SK-N-SH treated with all-trans-retinoic acid at 6 μM for 48 hours (cell line): ENCODE measurements at places on chromosomes 16 and 17.

GRCh38 chr16:88510091-88510994 is 57.3 kb downstream of the ZFPM1 start:
- no peak for ATAC-seq

DNA sequence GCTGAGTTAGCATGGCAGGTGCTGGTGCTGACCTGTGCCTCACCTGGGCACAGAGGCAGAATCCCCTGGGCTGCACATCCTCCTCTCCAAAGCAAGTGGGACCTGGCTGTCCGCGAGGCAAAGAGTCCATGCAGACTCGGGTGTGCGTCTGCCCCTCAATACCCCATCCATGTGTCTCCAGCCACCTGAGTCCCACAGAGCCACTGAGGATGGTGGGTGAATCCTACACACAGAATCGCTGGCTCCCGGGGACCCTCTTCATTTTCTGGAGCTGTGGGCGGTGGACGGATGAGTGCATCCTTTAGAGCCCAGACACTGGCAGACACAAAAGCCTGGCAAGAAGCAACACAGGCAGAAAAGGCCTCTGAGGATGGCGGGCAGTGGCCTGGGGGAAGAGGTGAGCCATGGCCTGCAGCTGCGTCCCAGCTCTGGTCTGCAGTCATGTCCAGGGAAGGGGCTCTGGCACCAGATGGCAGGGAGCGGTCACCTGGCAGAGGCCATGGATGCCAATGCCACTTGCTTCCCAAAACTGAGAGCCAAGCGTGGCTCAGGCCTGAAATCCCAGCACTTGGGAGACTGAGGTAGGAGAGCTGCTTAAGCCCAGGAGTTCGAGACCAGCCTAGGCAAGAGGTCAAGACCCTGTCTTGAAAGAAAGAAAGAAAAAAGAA is 29.9 kb downstream of the AXIN1 start:
- ATAC-seq = no peak

- ATAC-seq = peak; percentile 93
Observed at GRCh38 chr17:78862073-78863023, 21.7 kb upstream of the USP36 start.

DNA sequence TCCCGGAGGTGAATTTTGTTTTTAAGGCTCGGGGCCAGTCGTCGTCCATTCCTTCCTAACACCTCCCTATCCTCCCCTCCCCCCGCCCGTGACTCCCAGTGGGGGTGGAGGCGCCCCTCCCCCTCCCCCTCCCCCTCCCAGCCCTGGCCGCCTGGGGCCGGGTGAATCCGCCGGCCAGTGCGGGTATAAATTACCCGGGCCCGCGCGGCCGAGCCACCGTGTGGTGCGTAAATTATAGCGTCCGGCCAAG is 2.0 kb upstream of the GSE1 start:
- ATAC-seq = peak; percentile 0; the same call in 1 of the 3 replicates

DNA sequence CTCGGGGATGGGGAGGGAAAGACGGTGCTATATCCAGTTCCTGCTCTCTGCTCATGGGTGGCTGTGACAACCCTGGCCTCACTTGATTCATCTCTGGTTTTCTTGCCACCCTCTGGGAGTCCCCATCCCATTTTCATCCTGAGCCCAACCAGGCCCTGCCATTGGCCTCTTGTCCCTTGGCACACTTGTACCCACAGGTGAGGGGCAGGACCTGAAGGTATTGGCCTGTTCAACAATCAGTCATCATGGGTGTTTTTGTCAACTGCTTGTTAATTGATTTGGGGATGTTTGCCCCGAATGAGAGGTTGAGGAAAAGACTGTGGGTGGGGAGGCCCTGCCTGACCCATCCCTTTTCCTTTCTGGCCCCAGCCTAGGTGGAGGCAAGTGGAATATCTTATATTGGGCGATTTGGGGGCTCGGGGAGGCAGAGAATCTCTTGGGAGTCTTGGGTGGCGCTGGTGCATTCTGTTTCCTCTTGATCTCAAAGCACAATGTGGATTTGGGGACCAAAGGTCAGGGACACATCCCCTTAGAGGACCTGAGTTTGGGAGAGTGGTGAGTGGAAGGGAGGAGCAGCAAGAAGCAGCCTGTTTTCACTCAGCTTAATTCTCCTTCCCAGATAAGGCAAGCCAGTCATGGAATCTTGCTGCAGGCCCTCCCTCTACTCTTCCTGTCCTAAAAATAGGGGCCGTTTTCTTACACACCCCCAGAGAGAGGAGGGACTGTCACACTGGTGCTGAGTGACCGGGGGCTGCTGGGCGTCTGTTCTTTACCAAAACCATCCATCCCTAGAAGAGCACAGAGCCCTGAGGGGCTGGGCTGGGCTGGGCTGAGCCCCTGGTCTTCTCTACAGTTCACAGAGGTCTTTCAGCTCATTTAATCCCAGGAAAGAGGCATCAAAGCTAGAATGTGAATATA is 4.8 kb upstream of the LASP1NB start:
- ATAC-seq = no peak
